ENCODE measurements at places on chromosomes 3 and 15.

GRCh38 chr15:81981908-81982307 is 63.9 kb downstream of the MEX3B start:
- DNase-seq, result no peak

DNA sequence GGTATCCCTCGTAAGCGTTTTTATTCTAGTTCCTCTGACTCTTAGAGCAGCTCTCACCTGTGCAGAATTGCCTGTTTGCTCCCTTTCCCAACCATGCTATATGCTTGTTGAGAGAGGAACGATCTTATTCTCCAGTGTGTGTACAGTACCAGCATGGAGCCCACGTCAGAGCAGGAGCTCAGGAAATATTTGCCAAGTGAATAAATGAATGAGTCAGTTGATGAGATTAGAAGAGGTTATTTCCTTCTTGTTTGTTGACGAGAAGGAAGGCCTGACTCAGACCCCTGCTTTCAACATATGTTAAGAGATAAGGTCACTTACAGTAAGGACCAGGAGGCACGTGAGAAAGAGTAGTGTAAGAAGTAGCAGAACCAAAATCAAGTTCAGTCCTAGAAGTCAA is 106.3 kb upstream of the ABHD17C start:
- DNase-seq, result no peak

DNA sequence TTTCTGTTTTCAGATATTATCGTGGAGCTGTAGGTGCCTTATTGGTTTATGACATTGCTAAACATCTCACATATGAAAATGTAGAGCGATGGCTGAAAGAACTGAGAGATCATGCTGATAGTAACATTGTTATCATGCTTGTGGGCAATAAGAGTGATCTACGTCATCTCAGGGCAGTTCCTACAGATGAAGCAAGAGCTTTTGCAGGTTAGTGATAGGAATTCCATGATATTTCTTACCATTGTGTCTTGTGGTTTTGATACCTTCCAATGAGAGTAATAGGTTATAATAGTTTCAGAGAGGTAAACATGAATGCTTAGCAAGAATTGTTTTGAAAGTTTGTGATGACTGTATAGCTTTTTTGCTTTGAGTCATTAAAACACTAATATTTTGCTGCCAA is 8.5 kb downstream of the RAB11A start:
- no peak for DNase-seq

DNA sequence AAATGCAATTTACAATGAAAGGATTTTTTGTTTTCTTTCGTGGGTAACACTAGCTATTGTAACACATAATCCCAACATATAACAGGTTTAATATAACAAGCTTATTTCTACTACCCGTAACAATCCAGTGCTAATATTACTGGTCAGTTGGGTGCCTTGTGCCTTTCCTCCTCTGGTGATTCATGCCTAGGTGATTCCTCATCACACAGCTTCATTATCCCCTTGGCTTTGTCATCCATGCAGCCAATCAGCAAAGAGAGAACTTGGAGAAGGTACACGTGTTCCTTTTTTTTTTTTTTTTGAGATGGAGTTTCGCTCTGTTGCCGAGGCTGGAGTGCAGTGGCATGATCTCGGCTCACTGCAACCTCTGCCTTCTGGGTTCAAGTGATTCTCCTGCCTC is 30.7 kb downstream of the CHST14 start:
- DNase-seq, result no peak

GRCh38 chr3:40877631-40878463 is 321.5 kb upstream of the CTNNB1 start:
- DNase-seq, result peak; percentile 78

DNA sequence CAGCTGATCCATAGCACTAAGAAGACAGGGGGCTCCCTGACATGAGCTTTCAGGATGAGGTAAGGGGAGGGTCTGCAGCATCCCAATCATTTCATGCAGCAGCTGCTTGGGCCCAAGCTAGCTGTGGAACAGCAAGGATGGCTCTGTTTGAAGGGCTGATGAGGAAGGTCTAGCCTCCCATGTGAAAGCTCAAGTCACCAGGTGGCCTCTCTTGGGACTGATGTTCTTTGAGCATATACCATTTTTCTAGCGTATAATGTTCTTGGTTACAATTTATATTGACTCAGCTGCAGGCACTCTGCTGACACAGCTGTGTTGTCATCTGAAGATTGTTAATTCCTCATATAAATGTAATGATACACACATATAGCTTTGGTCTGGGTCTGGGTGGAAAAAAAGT is 87.0 kb downstream of the CD200R1L start:
- no peak for DNase-seq

- DNase-seq, result no peak
Observed at GRCh38 chr15:68203956-68204355, 1.2 kb downstream of the CALML4 start.

DNA sequence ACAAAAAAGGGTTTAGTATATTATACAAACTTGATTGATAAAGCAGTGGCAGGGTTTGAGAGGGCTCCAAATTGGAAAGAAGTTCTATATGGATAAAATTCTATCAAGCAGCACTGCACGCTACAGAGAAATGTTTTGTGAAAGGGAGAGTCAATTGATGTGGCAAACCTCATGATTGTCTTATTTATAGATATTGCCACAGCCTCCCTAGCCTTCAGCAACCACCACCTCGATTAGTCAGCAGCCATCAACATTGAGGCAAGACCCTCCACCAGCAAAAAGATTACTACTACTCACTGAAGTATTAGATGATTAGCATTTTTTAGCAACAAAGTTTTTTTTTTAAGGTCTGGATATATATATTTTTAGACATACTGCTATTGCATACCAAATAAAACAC is 296.7 kb downstream of the CHST2 start:
- no peak for DNase-seq

DNA sequence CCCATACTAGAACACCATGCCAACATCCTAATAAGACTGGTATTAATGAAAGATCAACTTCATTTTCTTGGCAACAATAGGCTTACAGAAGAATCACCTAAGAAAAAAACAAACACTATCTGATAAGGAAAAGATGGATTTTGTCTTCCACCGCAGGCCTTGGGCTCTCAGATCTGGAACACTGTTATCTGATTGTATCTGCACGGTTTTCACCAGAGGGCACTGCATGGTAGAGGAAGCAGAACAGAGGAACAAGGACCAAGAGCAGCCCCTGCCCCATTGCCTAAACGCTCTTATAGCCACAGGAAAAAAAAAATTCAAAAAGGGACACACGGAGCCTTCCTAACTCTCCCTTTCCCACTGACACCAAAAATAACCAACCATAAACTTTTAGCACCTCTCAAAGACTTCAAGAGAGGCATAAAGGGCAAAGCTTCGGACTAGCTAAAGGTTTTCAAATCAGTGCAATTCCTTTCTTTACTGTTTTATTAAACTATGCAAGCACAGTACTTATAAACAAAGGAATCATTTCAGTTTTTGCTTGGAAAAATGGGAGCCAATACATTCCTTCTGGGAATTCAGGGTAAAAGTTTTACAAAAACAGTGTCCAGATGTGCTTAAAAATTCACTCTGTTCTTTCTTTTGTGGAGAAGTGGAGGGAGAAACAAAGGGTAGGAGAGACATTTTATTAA is 23.3 kb downstream of the IL17RD start:
- peak; percentile 6 for DNase-seq

All from left forelimb (tissue), 1 donor.